ENCODE measurements at places on chromosomes 5 and 9.

- DNase-seq, result peak; percentile 70
Measured at GRCh38 chr5:10987925-10988504, 227.0 kb upstream of the DAP start.

- DNase-seq, result no peak
Measured at GRCh38 chr5:176183321-176184074, 54.7 kb upstream of the SIMC1 start.

GRCh38 chr5:83919071-83920041 is 198.7 kb upstream of the HAPLN1 start:
- DNase-seq, result no peak

DNA sequence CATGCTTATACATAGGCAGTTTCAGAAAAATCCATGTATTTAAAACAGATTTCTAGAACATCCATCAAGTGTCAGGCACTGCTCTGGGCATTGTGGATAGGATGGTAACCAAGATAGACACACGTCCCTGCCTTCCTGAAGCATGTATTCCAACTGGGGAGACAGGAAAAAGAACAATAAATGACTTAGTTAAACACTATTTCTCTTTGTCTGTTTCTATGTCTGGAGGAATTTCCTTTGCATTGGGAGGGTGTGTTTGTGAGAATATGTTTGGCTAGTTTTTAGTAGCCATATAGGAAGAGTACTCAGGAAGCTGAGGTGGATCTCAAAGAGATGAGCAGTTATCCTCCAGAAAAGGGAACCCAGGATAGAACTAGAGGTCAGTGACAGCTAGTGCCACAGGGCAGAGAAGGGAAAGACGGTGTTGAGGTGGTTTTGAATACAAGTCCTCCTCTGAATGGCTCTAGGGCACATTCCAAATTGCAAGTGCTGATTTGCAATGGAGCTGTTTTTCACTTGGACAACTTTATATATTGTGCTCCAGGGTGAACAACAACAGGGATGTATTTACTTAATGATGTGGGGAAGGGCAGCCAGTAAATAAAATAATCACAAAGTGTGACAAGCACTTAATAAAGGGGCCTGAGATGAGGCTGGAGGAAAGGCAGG is 144.7 kb upstream of the SHB start:
- DNase-seq, result no peak

DNA sequence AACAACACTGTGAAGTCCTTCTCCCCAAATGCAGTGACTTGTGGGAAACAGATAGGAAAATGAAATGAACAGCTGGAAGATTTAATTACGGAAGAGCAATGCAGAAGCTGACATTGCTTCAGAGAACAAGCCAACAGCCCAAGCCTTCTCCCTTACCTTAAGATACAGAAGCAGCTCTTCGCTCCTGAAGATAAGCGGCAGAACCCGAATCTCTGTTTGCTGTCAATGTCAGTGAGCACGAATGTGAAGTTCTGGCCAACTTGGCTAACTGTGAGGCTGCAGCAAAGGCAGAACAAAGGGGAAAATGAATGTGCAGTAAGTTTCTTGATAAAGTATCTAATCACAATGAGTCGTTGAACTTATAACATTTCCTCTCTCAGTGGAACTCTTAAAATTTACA is 172.4 kb downstream of the DENND1A start:
- no peak for DNase-seq

- no peak for DNase-seq
Measured at GRCh38 chr5:173317091-173317730, 11.0 kb downstream of the STC2 start.
